ENCODE measurements at places on chromosomes 6 and 20.

DNA sequence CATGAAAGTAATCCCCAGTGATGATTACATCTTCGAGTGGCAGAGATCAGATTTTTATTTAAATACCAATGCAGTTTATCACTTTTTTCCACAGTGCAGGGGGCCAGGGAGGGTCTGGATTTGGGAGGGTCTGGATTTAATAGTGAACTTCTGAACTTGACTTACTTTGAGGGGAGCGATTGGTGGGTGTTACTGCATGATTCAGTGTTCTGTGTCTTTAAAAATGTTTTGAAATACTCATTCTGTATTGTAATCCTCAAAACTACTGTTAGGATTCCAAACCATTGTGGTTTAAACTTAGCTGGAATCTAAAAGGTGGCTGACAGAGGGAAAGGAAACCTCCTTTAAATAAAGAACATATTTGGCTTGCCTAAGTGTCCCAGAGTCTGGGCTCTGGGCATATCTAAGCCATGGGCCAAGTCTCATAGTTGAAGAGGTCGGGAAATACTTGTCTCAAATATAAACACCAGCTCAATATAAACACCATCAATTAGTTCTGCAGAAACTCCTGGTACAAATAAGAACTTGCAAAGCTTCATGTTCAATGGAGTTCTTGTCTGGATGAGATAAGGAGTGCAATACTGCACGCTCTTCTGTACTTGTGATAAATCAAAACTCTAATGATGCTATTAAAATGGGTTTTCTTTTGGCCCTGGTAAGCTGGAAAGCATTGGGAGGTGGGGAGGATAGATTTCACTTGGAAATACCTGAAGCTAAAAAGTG lies 14.4 kb downstream of the JARID2 start:
- DNase-seq: no peak

- no peak for DNase-seq
These were observed 70.8 kb upstream of the SRSF6 start for GRCh38 chr20:43386878-43387277.

DNA sequence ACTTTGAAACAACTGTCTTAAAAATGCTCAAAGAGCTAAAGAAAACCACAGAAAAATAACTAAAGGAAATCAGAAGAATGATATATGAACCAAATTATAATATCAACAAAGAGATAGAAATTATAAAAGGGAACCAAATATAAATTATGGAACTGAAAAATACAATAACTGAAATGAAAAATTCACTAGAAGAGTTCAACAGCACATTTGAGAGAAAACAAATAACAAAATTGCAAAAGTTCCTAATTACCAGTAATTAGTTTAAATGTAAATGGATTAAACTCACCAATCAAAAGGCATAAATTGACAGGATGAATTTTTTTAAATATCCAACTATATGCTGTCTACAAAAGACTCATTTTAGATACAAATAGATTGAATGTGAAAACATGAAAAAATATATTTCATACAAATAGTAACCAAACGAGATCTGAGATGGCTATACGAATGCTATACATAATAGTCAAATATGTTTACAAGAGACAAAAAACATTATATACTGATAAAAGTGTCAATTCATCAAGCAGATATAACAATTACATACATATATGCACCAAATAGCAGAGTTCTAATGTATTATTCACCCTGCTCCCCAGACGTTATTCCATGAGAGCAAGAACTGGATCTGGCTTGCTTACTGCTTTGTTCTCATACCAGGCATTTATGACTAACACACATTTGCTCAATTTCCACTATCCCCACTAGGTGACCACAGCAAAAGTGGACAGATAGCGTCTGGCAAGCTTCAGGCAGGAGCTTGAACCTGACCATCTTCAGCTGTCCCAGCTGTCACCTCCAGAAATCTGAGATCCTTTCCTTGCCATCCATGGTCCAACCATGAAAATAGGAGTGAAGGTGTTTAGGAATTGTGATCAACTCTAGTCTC lies 72.4 kb upstream of the SIRPA start:
- no peak for DNase-seq

DNA sequence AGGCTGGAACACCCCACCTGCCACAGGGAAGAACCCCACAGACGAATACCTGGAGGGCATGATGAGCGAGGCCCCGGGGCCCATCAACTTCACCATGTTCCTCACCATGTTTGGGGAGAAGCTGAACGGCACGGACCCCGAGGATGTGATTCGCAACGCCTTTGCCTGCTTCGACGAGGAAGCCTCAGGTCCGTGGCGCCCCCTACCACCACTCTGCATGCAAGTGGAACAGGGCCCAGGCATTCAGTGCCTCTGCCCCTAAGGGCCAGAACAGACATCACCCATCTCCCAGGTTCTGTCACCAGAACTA lies 6.6 kb downstream of the MYL9 start:
- DNase-seq: no peak

DNA sequence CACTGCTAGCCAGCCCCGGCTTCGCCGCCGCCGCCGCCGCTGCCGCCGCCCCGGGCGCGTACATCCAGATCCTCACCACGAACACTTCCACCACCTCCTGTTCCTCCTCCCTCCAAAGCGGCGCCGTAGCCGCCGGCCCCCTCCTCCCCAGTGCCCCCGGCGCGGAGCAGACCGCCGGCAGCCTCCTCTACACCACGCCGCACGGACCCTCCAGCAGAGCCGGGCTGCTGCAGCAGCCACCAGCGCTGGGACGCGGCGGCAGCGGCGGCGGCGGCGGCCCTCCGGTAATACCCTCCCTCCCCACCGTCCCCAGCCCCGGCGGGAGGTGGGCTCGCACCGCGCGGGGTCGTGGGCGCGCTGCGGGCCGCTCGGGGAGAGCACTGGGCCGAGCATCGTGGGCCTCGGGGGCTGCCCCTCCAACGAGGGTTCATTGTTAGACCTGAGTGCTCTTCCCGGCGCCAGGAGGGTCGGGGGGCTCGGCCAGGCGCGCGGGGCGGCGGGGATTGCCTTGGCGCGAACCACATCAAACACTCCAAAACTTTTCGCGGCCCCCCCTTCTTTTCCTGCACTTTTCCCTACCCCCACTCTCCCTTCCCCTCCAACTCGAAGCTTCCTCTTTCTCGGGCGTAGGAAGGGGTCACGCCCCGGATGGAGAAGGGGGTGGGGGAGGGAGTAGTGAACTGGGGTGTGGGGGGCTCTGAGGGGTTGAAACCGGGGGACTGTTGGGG lies 827 bp downstream of the E2F3 start:
- peak; percentile 37 for DNase-seq

DNA sequence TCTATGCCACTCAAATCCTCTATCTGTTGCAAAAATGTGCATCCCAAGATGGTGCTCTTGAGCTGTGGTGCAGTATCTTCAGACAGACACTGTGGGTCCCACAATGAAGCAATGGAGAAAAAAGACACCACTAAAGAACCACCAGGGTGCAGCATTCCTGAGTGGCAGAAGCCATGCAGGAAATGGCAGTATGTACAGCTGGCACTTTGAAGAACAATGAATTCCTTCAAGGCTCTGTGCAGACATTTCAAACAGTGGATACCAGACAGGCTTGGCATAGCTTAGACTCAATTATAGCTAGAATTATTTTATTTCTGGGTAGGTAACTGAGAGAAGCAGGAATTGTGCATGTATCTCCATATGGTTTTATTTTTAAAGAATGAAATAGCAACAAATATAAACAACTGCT lies 24.0 kb upstream of the HDAC2 start:
- no peak for DNase-seq

DNA sequence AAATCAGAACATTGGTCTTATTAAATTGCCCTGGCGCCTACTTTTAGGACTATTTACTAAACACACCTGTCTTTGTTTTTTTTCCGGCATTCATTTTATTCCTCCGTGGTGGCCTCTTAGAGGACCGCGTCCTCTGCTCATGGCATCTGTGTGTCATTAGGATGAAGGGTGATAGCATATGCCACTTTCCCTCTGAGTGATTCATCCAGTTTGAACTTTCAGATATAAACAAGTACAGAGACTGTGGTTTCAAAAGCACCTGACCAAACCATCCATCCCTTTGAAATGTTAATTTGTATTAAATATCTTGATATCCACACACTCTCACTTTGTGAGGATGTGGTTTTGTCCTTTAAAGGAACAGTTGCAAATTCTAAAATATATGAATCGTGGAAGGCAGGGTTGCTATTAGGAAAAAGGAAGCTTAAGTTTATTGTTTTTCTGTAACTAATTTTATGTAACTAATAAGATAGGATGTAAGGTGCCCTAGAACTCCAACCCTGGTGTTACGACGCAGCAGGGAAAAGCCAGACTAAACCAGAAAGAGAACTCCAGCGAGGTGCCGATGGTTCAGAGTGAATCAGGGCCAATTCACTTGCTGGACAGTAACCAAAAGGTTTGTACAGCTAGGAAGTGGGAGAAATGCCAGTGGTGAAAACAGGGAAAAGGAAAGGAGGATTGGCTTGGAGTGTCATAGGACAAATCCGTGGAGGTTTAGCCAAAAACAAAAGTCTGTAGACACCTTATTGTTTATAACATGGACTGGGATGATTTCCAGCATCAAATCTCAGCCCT lies 98.7 kb downstream of the SHLD1 start:
- DNase-seq: no peak

GRCh38 chr6:87115402-87116135 lies 20.7 kb upstream of the CGA start:
- no peak for DNase-seq

DNA sequence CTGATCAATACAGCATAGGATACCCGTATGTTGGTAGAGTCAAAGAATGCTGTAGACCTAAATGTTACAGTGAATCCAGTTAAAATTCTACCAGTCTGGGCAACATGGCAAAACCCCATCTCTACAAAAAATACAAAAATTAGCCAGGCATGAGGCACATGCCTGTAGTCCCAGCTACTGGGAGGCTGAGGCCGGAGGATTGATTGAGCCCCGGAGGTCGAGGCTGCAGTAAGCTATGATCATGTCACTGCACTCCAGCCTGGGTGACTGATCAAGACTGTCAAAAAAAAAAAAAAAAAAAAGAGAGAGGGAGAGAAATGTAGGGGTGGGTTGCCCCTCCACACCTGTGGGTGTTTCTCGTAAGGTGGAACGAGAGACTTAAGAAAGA lies 167.5 kb downstream of the SLC16A10 start:
- DNase-seq: no peak

GRCh38 chr6:4377603-4378002 lies 242.2 kb upstream of the ECI2 start:
- DNase-seq: no peak

- no peak for DNase-seq
These were observed 5.2 kb downstream of the INSM1 start for GRCh38 chr20:20373091-20373571.

GRCh38 chr6:158849899-158850806 lies 31.0 kb upstream of the EZR start:
- peak; percentile 14 for DNase-seq

GRCh38 chr6:3911614-3912336 lies 62.6 kb downstream of the FAM50B start:
- no peak for DNase-seq

- no peak for DNase-seq
These were observed 154.5 kb downstream of the HACE1 start for GRCh38 chr6:104705095-104705707.

DNA sequence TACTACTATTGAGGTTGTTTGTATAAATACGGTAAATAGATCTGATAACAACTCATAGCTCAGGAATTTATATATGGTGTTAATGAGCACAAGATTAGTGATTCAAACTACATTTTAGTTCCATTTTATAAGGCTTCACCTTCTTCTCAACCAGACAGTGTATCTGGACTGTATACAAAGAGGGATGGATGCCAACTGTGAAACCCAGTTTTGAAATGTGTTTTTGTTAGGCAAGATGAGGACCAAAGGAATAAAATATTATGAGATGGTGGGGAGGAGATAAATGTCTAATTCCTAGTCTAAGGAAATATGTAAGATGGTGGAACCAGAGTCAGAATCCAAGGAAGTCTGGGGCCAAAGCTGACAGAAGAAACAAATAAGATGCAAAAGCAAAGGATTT lies 329.0 kb downstream of the GRIK2 start:
- DNase-seq: no peak

GRCh38 chr20:41540918-41541317 lies 77.3 kb downstream of the CHD6 start:
- no peak for DNase-seq

DNA sequence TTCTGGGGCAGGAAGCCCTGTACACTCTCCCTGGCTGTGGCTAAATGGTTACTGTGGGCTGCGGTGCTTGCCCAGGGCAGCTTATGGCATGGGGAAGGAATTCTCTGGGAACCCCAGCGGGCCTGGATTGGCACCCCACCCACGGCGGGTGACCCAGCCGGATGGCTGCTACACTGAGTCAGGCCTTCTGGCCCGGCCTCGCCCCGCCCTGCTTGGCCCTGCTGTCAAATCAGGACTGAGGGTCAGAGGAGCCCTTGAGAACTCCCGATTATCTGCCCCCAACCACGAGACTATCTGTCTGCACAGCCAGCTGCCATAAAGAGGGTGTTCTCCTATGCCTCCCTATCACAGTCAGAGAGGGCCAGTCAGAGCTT lies 7.3 kb upstream of the ITPR3 start:
- no peak for DNase-seq

- no peak for DNase-seq
These were observed 35.3 kb downstream of the BEND3 start for GRCh38 chr6:107080036-107080435.

DNA sequence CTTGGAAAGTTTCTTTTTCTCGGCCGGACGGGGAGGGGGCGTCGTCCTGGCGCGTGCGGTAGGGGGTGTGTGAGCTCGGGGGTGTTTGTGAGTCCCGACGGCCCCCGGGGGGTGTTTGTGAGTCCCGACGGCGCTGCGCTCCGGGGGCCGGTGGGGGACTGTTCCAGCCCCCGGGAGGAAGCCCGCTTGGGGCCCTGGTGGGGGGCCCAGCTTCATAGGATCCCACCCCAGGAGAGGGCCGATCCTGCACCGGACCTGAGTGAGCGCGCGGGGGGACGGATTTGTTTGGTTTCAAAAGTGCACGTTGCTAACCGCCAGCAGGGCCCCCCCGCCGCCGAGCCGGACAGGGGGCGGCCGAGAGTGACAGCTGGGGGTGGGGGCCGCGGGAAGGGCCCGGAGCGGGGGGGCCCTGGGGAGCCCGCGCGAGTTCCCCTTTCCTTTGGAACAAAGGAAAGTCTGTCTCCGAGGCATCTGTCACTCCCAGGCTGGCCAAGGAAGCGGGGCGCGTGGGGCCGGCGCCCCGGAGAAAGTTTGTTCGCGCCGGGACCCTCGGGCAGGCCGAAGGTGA lies 485 bp downstream of the TGIF2 start:
- peak; percentile 25 for DNase-seq

DNA sequence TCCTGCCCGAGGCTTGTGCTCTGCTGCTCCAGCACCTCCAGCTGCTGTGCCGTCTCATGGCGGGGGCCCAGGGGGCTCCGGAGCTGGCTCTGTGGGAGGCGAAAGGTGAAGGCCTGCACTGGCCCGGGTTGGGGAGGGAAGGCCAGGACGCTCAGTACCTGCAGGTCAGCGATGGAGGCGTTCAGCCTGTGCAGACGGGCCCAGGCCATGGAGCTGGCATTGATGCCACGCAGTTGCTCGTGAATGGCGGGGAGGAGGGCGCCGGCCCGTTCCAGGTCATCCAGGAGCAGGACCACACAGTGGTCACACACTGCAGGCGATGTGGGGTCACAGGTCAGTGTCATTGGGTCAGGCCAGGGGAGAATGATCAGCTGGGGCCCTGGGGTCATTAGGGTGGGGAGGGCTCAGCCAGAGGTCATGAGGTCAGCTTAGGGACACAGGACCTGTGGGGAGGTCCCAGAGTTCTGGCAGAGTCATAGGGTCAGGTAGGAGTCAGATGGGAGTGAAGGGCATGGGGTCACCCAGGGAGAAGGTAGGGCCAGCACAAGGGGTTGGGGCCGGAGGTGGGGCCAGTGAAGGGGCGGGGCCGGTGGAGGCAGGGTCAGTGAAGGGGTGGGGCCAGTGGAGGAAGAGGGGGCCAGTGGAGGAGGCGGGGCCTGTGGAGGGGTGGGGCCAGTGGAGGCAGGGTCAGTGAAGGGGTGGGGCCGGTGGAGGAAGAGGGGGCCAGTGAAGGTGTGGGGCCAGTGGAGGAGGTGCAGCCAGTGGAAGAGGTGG lies 18.0 kb downstream of the ADRM1 start:
- DNase-seq: no peak
